ENCODE measurements at places on chromosomes 11 and 22.

- no peak for DNase-seq
Measured at GRCh38 chr11:79344753-79345294, 96.0 kb downstream of the TENM4 start.

- no peak for DNase-seq
Measured at GRCh38 chr22:27476729-27477128, 324.8 kb downstream of the MN1 start.

DNA sequence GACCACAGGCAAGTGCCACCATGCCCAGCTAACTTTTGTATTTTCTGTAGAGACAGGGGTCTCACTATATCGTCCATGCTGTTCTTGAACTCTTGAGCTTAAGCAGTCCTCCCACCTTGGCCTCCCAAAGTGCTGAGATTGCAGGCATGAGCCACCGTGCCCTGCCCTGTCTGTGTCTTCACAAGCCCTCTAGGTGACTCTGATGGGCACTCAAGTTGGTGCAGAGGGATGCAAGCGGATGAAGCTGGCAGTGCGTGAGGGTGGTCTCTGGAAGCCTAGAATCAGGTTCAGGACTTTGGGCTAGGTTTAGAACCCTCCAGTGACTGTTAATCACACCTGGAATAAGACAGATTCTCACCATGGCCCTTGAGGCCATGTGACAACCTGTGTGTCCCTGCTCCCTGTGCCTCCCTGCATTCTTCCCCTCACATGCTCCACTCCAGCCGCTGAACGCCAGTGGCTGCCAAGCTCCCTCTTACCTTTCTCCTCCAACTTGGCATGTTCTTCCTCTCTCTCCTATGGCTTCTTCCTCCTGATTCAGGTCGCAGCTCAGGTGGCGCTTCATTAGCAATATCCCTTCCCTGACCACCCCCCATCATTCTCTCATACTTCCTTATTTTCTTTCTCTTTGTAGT, 242.3 kb upstream of the TBCEL start:
- DNase-seq: no peak

DNA sequence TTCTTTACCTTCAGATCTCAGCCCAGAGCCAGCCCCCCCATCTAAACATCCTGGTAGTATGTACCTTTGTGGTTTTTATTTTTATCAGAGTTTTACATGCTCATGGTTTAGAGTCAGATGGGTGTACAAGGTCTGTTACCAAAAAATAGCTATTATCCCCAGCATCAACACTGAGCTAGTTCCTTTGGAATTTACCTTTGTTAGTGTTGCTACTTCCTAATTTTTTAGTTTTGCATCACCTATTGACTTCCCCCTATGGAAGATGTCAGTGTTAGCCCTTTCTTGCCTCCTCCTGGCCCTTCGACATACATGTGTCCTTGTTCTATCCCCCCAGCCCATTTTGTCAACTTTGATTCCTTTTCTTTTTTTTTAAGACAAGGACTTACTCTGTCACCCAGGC, 7.4 kb downstream of the UPB1 start:
- DNase-seq: no peak

- DNase-seq: no peak
Measured at GRCh38 chr11:58318532-58318931, 40.3 kb downstream of the OR5B17 start.

- no peak for DNase-seq
Measured at GRCh38 chr11:120746376-120746775, 234.8 kb downstream of the GRIK4 start.

GRCh38 chr22:45188779-45189178, 25.1 kb downstream of the NUP50 start:
- DNase-seq: no peak

DNA sequence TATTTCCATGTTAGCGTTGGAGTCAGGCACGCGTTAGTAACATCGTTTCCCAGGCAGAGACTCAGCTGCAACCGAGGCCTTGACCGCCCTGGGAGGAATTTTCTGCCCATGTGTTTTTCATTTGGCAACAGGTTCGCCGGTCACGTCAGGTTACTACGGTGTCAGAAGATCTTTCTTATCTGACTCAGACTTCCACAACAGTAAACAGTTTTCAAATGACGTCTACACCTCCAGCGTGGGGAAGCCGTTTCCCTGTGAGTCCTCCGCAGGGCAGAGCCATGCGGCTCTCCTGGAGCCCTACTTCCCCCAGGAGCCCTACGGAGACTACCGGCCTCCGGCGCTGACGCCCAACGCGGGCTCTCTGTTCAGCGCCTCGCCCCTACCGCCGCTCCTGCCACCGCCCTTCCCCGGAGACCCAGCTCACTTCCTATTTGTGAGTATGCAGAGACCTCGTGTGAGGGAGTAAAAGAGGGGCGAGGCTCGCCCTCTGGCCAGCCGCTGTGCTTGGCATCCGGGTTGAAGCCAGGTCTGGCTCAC, 14.3 kb upstream of the POU2AF3 start:
- no peak for DNase-seq

GRCh38 chr11:64842851-64843685, 1.4 kb downstream of the CDC42BPG start:
- DNase-seq: no peak

- DNase-seq: no peak
Measured at GRCh38 chr11:5224538-5225479, 2.1 kb downstream of the HBB start.

GRCh38 chr11:63719987-63720386, 38.7 kb downstream of the RTN3 start:
- peak; percentile 9 for DNase-seq

GRCh38 chr11:82815406-82815805, 81.7 kb upstream of the FAM181B start:
- DNase-seq: no peak

DNA sequence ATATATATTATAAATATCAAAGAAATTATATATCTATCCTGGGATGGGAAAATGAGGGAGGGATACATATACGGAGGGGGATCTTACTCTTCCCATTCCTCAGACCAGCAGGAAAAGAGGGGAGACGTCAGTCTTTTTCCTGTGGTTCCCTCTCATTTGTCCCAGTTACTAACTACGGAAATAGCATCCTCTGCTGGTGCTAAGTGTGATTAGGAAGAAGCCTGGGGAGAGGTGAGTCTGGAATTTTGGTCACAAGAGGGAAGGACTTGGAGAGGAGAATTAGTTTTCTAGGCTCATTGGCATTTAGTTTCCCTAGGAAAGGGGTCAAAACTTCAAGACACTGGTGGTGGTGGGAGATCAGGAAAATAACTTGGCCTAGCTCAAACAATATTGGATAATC, 11.6 kb downstream of the MED19 start:
- DNase-seq: no peak

GRCh38 chr11:64339754-64340408, at the start of gene CCDC88B:
TSS of gene CCDC88B (plus strand) at chr11:64340204. CDS start at chr11:64340267, 63 bp downstream.
- no peak for DNase-seq

- no peak for DNase-seq
Measured at GRCh38 chr22:22005945-22006595, 23.5 kb upstream of the TOP3B start.

GRCh38 chr11:6882751-6883150, 6.3 kb downstream of the OR10A4 start:
- no peak for DNase-seq

DNA sequence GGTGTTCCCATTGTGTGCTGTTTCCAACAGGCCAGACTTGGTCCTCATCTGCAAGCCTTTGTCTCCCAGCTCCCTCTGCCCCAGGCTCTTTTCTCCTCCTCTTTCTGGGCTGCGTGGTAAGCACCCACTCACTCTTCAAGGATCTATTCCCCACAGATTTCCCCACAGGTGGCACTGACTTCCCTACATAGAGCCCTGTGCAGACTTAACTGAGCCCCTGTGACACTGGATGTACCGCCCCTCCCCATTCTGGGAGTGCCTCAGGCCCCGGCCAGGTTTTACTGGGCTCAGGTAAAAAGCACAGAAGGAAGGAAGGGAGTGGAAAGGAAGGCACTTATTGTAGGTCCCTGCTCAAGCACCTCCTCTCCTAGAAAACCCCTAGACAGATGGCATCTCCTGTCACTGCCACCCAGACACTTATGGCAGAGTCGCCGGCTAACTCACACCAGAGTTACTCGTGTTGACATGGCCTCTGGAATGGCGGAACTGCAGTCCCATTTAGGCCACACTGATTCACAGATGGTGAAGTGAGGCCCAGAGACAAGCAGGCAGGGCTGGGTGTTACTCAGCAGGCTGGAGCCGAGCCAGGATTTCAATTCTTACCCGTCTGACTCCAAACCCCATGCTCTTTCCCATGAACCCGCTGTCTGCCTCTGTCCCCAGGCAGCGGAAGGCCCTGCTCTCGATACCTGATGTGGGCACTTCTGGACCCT, 47.2 kb downstream of the LRRC32 start:
- DNase-seq: no peak

DNA sequence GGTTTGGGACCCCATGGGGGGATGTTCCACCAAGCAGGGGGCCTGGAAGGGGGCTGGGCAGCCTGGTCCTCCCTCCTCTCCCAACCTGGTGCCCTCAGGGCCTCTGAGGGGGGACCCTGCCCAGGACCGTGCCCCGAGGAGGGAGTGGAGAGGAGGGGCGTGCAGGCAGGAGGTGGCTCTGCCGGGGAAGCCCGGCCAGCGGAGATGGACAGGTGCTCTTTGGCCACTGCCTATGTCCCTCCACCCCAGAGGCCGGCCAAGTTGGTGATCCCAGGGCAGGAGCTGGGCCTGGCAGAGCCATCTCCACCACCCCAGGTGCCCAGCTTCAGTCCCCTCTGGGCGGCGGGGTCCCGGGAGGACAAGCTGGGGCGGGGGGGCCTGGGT, 2.4 kb downstream of the MUC2 start:
- no peak for DNase-seq

DNA sequence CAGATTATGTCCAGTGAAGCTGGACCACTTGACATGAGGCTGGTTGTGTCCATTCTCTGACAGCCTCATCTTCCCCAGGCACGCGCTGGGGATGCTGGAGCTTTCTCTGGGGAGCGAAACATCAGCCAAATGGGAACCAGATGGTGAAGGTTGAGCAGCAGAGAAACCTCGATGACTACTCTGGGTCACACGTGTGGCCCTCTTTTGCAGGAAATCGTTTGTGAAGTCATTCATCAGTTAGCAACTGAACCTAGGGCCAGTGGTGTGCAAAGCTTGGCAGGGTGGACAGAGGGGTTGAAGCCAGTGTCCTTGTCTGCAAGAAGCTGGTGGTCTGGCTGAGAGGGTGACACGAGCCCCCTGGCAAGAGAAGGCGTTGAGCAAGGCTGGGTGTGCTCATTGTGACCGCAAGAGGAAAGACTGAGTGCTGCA, 109.8 kb downstream of the ZBTB16 start:
- no peak for DNase-seq

- no peak for DNase-seq
Measured at GRCh38 chr11:34870548-34871196, 45.5 kb downstream of the APIP start.

DNA sequence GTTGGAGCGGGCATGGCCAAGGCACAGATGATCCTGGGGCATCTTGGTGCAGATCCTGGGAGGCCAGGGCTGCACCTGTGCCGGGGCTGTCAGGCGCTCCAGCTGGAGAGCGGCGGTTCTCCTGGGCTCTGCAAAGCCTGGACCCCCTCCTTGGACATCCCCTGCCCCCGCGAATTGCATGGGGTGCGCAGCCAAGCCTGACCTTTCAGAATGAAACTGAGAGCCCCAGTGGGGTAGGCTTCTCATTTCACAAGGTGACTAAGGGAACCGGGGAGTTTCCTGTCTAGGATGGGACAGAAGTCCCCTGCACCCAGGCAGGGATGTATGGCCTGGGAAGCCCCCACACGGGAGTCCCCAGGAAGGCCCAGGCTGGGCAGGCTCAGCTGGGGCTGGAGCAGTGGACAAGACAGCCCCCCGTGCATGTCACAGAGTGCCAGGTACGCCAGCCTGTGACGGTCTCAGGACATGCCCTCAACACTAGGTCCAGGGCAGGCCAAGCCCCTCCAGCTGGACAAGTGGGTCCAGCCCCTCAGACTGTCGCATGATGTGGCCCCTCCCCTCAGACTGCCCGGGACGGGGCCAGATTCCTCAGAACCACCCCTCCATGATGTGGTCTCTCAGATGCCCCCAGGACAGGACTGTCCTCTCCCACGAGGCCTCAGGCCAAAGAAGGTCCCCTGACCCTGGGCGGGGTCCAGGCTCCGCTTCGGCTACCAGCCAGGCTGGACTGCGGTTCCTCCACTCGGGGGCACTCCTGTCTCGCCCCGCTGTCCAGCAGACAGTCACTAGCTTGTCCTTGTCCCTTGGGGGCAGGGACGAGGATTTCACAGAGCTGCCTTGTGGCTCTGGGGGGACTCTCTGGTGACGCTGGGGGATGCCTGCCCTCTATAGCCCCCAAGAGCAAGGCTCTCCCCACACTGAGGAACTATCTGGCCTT, 2.3 kb downstream of the LSP1 start:
- no peak for DNase-seq

GRCh38 chr11:78290293-78291176, 101.8 kb downstream of the USP35 start:
- DNase-seq: peak; percentile 7

DNA sequence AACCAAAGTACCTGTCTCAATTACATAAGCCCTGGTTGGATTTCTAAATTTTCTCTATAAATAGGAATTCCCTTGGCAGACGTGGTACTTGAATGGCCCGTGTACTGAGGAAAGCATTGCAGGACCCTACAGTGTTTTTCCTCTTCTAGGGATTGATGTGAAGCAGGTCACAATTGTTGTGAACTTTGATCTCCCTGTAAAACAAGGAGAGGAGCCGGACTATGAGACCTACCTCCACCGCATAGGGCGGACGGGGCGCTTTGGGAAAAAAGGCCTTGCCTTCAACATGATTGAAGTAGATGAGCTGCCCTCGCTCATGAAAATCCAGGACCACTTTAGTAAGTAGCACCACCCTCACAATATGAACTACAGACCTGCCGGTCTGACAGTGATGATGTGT, 16.7 kb downstream of the DDX25 start:
- no peak for DNase-seq

Data from AG04449 (cell line).